Amygdala (tissue), 56 donors: ENCODE measurements at places on chromosomes 11 and 22.

GRCh38 chr11:17391493-17392355 is 3.3 kb upstream of the KCNJ11 start:
- DNase-seq, result no peak

- DNase-seq, result no peak
Measured at GRCh38 chr22:50343541-50343935, 411 bp downstream of the PPP6R2 start.

DNA sequence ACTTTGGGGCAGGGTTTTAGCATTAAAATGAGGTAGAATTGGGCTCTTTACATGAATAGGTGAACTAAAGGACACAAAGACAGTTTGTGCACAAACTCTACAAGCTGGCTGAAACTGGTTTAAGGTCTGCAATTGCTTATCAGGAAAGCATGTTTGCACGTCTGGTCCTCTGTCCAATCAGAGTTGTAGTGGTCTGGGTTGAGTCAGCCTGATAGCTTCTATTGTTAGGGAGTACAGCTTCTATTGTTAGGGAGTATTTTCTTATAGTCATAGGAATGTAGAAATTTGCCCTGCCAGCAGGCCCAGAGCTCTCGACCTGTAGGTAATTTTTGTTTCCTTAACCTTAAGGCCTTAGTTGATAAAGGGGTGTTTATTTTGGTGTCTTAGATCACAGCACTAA is 1422.4 kb downstream of the LRRC4C start:
- DNase-seq, result no peak

- DNase-seq, result no peak
Measured at GRCh38 chr11:111939836-111940604, 2.9 kb downstream of the DIXDC1 start.

DNA sequence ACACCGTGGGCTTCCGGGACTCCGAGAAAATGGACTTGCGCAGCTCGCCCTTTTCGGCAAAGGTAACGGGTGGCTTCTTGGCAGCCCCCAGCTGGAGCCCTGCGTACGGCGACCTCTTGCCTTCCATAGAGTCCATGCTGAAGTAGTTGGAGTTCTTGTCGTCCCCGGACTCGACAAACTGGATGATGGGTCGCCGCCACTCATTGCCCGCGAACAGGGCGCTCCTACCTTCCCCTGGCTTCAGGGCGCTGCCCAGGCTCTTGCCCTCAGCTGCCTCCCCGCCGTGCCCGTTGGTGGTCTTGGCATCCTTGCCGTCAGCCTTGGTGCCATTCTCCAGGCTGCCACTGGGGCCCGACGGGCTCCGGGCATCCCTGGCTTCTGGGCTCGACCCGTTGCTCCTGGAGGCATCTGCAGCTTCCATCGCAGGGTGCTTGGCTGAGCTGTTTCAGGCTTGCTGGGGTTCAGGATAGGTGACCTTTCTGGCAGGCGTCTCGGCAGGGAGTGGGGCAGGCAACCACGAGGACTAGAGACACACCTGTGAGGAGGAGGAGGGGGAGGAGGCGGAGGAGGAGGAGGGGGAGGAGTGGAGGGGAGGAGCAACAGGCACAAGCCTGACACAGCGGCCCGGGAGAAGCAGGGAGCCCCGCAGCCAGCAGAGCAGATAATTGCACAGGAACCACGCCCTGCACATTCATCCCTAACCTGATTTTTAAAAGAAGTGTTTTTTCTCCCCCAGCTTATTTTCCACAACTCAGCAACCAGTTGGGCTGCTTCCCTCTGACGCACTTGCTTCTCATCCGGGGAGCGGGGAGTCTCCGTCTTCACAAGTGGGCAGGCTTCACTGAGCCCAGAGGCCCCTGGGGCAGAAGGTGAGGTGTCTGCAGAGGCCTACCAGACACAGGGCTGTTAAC is at the start of gene TRIM29:
TRIM29 (minus strand) TSS at position 503 of the 911 bp plus-strand sequence; CDS start at position 421, 82 bp downstream.
- no peak for DNase-seq

DNA sequence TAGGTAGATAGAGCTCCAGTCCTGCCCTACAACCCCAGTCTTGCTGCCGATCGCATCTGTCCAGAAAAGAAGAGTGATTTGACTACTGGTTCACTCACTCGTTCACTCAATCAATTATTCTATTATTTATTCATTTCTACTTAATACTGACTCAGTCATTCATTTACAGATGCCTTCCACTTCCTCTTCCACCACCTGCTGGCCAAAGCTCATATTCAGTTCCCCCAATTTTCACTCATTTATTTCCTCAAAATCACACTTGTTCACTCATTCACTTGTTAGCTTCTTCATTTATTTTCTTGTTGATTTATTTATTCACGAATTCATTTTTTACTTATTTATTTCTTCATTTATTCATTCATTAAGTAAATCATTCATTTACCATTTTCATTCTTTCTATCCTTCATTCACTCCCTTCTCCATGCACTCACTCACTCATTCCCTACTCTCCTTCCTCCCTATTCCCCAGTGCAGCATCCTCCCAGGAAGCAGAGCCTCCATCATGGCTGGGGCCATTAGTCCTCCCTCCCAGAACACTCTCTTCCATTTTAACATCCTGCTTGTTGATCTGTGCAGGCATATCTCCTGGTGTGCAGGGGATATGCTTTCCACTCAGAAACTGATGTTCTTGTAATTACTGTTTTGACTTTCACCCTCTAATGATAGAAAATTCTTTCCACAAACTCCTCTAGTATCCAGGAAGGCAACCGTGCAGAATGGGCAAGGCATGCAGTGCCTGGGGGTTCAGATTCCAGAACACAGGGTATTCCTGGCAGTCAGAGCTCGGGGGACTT is 281.0 kb downstream of the TENM4 start:
- DNase-seq, result no peak

- no peak for DNase-seq
Measured at GRCh38 chr11:83312430-83312829, 26.3 kb upstream of the CCDC90B start.

DNA sequence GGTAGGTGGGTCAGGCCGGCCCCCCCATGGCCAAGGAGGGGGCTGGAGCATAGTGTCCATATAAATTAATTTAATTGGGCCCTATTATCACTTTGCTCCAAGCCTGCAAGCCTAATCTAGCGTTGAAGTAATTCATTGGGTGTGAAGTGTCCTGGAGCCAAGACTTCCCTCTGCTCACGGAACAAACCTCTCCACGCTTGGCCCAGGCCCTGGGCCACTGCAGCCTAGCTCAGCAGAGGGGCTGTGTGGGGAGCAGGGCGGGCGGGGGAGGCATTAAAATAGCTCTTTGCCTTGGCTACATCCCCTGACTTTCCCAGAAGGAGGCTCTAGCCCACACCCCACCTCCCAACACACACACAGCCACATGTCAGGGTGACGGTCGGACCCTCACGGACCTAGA is 73.5 kb downstream of the THAP12 start:
- no peak for DNase-seq
